ENCODE measurements at places on chromosomes 16 and 17.

GRCh38 chr16:67190041-67190440 lies at the start of gene EXOC3L1:
TSS of gene EXOC3L1 (minus strand) at chr16:67190136. CDS start at chr16:67189676, 460 bp downstream.
- no peak for DNase-seq

DNA sequence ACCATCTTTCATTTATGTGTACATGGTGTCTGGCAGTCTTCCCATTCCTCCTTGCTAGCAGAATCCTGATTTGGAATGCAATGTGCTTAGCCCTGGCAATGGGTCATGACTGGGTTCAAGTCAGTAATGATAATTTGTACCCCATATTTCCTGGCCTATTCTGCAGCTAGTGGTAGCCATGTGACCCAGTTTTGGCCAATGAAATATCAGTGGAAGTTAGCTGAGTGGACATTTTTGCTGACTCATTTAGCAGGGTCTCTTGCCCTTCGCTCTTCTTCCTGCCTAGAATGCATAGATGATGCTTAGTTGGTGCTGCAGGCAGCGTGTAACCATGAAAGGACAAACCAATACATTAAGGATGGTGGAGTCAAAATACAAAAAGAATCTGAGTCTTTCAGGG lies 78.8 kb upstream of the AKTIP start:
- DNase-seq, result no peak

DNA sequence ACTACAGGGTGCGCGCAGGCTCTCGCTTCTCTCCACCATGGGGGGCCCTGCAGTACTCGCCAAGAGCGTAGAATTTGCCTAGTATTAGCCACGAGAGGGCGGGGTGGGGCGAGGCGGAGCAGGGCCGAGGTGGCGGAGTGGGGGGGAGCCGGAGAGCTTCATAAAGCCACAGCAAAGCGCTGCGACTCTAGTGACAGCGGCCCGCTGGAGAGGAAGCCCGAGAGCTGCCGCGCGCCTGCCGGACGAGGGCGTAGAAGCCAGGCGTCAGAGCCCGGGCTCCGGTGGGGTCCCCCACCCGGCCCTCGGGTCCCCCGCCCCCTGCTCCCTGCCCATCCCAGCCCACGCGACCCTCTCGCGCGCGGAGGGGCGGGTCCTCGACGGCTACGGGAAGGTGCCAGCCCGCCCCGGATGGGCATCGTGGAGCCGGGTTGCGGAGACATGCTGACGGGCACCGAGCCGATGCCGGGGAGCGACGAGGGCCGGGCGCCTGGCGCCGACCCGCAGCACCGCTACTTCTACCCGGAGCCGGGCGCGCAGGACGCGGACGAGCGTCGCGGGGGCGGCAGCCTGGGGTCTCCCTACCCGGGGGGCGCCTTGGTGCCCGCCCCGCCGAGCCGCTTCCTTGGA lies at the start of gene TBX21:
TBX21 (plus strand) TSS at position 190 of the 627 bp plus-strand sequence; CDS start at position 409, 219 bp downstream.
- peak; percentile 93 for DNase-seq

DNA sequence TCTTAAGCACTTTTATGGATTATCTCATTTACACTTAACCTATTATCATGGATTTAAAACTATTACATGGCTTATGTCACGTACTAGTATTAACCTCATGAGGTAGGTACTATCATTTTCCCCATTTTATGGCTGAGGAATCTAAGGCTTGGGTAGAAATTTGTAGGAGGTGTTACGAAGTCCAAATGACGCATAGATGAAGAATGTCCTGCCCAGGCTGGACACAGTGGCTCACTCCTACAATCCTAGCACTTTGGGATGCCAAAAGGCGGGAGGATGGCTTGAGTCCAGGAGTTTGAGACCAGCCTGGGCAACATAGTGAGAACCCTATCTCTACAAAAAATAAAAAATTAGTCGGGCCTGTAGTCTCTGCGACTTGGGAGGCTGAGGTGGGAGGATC lies 4.8 kb upstream of the C1QL1 start:
- no peak for DNase-seq

DNA sequence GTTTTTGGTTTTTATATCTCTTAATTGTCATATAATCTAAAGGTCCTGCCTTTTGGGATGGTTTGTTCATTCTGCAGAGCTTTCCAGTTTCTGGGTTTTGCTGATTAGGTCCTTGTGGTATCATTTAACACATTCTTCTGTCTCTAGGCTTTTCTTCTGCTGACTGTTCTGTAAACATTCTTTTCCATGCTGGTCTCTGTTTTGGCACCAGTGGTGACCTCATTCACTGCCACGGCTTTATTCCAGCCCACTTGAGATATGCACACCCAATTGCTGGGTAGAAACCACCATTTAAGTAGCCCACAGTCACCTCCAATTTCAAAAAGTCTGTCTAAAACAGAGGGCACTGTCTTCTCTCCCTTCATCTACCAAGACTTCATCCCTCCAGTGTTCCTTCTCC lies 31.1 kb upstream of the COX10 start:
- no peak for DNase-seq

All from activated naive CD4-positive, alpha-beta T cell treated with Interleukin-2 at 50 U/mL for 16 hours (primary cell).